ENCODE measurements at places on chromosomes 13 and 19.
A peak's percentile ranks its signal among the peaks of the same experiment; 100 is the strongest.

GRCh38 chr19:51980116-51980736, 6.4 kb downstream of the ZNF350 start:
- no peak for DNase-seq

GRCh38 chr13:40109351-40109844, 453.9 kb downstream of the COG6 start:
- peak; percentile 86 for DNase-seq

- peak; percentile 30 for DNase-seq
Observed at GRCh38 chr13:49214917-49215376, 5.2 kb upstream of the MLNR start.

DNA sequence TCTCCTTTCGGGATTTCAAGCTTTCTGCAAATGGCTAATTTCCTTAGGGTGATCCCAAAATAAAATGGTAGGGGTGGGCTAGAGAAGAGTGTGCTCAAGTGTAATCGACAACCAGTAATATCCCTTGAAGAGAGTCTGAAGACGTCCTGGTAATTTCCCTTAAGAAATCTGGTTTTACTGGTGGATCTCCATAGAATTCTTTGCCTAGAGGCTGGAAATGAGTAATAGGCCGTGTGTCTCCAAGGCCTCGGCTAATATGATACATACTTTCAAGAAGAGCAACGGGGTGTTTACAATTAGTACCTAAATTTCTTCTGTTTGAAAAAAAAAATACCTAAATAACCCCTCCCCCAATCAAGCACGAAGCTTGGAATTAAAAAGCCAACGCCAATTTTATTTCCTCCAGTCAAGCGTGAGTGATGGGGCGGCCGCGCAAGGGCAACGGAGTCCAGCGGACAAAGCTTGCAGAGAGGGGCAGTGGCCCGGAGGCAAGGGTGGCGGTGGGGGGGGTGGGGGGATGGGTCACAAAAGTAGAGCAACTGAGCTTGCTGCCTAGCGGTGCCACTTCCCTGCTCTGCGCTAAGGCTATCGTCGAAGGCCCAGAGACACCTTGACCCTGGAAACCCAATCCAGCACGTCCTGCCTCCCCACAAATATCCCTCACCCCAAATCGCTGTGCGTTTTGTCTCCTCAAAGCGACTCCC, 7.8 kb downstream of the SOX21 start:
- DNase-seq, result no peak

DNA sequence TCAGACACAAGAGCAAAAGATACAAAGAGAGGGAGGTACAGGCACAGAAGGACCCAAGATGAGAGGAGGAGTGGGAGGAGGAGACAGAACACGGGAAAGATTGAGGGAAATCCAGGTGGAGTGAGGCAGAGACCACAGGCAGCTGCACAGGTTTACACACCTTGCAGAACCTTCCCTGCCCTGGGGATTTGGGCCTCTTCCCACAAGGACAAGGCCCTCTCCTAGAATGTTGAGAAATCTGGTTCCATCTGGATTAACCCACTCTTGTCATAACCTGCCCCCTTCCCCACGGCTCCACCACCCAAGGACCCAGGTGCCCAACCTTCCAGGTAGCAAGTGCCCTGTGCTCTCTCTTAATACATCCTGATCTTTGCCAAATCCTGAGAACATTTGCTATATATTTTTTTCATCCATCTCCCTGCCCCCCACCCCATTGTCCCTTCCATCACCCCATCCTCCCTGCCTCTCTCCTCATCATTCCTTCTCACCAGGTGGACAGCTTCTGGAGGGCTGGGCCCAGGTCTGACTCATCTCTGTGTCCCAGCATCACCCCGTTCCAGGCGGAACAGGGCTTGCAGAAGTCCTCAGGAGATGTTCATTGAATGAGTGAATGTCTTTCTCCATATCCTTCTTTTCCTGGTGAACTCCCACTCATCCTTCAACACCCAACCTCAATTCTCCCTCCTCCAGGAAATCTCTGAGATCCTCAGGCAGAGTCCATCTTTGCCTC, 8.8 kb upstream of the KLK8 start:
- DNase-seq, result no peak

DNA sequence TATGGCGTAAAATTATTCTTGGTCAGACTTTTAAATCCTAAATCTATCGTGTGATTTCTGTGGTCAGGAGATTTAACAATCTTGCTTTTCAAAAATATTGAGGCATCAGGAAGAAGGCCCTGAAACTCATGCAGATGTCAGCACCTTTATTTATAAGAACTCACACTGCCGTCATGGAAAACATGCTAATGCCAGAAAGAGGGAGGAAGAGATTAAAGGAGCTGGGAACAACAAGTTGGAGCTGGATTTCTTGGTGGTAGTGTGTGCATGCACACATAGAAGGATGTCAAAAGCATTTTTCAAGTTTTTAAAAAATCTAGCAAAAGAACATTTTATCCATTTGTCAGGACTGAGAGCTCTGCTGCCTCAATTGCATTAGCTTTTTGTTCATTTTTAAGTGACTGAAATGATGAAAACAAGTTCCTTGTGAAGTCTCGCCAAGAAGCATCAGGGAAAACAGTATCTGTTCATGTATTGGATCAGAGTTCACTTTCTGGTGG, 342.5 kb downstream of the SPRY2 start:
- DNase-seq, result no peak

DNA sequence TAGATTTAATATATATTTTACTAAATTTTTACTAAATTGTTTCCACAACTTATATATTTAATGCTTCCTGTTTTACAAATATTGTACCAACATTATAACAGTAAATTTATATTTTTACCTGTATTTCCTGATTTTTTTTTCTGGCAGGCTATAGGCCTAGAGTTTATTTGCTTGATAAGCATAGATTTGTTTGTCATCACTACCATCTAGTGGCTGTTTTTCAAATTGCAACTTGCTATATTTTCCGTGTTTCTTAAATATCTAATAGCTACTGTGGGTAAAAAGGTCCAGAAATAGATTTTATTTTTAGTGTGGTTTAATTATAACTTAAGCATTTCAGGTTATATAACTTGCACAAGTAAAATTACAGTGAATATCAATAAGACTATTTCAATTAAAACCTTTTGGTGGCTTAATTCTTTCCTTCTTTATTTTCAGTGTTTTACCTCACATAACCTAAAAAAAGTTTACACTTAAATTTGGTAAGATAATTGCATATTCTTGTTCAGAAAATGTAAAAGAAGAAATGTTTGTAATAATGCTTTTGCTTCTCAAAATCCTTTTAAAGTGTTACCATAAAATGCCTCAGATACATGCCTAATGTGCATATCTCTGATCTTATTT, 60.6 kb downstream of the NDFIP2 start:
- DNase-seq, result peak; percentile 62

- no peak for DNase-seq
Observed at GRCh38 chr13:32504263-32504662, 34.3 kb downstream of the N4BP2L2 start.

DNA sequence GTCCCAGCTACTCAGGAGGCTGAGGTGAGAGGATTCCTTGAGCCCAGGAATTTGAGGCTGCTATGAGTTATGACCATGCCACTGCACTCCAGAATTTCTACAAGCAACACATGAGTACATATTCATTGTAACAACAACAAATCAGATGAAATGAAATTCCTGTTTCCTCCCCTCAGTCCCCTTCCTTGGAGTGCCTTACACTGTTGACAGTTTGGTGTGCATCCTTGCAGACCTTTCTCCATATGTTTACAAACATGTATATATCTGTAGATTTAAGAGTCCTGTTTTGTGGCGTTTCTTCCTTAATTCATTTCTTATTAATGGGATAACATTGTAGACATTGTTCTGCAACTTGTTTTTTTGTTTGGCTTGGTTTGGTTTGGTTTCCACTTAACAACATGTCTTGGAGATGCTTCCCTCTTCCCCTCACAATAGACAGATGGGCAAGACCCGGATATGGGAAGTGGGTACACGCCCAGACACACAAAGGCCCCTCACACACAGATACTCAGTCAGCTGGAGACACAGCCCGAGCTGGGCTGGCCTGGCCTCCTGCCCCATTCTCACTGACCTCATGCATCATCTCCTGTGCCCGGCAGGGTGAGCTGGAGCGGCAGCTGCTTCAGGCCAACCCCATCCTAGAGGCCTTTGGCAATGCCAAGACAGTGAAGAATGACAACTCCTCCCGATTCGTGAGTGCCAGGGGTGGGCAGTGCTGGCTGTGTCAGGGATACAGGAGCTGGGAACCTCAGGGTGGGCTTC, 21.7 kb downstream of the MYH14 start:
- no peak for DNase-seq

GRCh38 chr13:67854990-67855389, 624.9 kb upstream of the PCDH9 start:
- DNase-seq, result no peak

DNA sequence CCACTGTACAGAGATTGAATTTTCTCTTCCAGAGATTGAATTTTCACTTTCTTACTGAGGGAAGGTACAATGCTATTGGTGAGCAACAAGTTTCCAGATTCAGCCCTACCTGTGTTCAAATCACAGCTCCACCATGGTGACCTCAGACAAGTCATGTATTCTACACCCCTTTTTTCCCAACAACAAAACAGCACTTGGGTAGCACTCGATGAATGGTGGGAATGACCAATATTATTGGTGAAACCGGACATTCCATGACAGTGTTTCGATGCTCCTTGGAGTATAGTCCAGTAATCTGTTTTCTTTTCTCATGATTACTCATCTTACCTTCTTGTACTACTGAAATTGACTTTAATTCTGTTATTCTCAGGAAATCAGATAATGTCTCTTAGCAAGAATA, 266.2 kb upstream of the SOX21 start:
- no peak for DNase-seq

GRCh38 chr19:38032151-38032550, 125.1 kb downstream of the SIPA1L3 start:
- DNase-seq, result peak; percentile 34

DNA sequence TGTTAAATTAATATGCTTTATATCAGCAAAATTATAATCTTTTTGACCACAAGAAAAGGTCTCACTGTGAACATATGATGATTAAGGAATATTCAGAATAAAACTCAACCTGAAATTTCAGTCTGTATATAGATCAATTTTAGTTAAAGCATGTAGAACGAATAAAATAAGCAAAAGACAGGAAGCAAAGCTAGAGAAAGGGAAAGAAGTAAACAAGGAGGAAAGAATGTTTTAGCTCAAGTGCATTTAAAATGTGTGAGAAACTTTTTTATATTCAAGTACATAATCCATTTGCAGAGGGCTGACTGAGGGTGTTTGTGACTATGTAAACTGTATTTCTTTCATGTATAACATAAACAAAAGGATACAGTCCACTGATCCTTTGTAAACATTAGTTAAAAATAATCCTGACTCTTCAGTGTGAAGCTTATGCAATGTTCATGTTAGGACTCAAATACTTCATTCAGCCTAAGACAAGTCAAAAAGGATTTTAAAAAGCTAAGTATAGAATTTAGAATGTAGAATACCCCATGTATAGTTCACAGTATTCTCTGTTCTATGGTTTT, 472.1 kb downstream of the DIAPH3 start:
- no peak for DNase-seq

DNA sequence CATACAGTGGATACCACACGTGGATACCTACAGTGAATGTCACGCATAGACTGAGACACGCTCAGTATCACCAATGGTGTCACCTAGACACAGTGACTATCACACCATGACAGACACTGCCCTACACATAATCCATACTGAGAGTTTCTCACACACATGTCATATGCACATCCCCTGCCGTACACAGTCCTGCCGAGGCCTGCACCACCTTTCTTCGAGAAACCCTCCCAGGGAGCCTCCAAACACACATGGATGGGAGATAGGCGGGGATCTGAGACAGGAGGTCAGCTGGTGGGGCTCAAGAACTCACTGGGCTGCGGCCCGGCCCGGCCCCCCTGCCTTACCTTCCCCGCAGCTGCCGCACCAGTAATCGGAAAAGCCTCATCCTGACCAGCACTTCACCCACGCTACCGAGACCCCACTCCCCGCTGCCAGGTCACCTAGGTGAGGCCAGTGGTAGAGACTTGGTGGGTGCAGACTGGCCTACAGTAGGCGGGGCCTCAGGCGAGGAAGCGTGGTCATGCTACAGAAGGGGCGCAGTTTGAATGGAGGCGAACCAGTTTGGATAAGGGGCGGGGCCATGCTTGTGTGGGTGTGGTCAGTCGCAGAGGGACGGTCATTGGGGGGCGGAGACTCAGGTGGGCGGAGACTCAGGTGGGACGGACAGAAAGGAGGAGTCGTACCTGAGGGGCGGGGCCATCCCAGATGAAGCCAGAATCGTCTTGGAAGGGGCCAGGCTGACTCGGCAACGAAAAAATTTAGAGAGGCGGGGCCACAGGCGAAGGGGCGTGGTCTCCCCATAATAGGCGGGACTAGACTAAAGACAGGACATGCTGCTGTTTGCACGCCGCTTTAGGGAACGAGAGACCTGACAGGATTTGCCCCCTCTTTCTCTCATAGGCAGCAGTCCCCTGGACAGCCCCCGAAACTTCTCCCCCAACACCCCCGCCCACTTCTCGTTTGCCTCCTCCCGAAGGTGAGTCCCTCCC, 2.1 kb downstream of the MAST1 start:
- peak; percentile 85 for DNase-seq

- DNase-seq, result no peak
Observed at GRCh38 chr13:30787738-30788525, 52.6 kb downstream of the ALOX5AP start.

- no peak for DNase-seq
Observed at GRCh38 chr19:22527554-22527953, 105.4 kb upstream of the ZNF98 start.

DNA sequence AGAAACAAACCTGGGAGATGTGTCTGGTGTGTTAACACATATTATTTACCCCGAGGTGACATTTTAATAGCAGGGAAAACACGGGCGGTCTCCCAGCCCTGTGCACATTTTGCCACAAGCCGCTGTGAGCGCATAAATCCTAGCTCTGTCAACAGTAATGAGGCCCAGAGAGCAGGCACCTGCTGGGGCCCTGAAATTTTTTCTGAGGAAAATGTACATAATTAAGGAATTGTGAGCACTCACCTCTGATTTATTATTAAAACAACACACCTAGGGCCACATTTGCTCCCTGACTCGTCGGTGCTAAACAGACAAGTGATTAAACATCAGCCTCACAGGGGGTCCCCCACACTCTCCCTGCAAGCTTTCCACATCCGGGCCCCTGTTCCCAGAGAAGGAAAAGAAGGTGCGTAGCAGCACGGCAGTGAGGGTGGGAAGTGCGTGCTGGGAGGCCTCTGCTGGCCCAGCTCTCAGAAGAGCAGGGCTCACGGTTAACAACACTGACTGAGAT, 616.3 kb downstream of the UQCRFS1 start:
- no peak for DNase-seq

All from EL (cell line).